Fibroblast of skin of right biceps (primary cell): ENCODE measurements at places on chromosomes 4 and X.

DNA sequence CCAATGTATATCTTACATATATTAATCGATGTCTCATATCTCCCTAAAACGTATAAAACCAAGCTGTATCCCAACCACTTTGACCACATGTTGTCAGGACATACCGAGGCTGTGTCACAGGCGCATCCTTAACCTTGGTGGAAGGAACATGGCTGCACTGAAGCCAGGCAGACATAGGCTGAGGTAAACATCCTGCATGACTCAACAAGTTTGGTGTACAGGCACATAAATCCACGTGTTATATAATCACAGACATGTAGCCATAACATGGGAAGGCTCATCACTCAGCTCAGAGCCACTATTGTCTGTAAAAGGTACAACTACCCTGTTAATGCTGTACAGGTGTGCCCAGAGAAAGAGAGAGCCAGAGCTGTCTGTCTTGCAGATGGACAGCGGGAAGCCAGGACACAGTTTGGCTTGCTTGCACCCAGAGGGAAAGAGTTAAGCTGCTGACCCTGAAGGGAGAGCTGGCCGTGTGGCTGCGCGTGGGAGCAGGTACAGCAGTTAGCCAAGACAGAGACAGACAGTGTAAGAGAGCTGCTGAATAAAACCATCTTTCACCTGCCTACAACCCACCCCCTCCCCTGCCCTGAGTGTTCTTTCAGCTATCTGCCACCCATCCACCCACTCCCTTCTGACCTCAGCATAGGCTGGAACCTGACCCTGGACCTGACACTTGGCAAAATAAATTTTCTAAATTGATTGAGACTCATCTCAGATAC is 22.3 kb upstream of the ZBTB33 start:
- DNase-seq: no peak

DNA sequence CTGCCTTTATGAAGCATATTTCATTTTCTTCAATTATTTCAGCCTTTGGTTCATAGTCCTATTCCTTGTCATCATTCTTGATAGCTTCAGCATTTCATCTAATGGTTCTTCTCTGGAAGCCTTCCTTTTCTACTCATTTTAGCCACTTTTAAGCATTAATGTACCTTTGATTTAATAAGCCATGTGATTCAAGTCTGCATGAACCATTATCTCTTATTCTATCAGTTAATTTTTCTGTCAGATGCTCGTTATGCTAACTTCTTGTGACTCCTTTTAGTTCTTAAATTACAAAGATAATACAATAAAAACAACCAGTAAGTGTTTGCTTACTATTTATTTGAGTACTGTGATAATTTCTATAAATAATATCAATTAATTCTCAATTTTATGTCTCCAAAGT is 210.1 kb upstream of the MAB21L2 start:
- no peak for DNase-seq

GRCh38 chrX:39938466-39938865 is 159.3 kb downstream of the BCOR start:
- DNase-seq: no peak

GRCh38 chr4:150007512-150007911 is 70.7 kb upstream of the DCLK2 start:
- peak; percentile 94 for DNase-seq

- no peak for DNase-seq
These were observed 33.0 kb downstream of the PRKX start for GRCh38 chrX:3680459-3680858.

GRCh38 chr4:6112606-6113290 is 87.6 kb downstream of the JAKMIP1 start:
- DNase-seq: no peak

DNA sequence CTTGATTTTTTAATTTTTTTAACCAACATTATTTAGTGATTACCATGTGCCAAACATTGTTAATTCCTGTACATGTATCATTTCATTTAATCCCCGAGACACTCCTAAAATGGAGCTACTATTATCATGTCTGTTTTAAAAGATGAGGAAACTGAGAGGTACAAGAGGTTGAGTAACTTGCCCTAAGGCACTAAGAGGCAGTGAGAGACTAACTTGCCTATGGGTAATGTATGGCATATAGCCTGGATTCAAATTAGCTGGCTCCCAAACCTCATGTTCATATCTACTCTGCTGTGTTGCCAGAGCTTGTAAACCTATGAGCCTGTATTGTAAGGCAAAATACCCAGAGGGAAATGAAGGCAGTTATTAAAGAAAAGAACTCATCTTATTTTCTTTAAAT is 443.6 kb downstream of the IL15 start:
- no peak for DNase-seq

- no peak for DNase-seq
These were observed 197.0 kb downstream of the FAT4 start for GRCh38 chr4:125511715-125512114.

DNA sequence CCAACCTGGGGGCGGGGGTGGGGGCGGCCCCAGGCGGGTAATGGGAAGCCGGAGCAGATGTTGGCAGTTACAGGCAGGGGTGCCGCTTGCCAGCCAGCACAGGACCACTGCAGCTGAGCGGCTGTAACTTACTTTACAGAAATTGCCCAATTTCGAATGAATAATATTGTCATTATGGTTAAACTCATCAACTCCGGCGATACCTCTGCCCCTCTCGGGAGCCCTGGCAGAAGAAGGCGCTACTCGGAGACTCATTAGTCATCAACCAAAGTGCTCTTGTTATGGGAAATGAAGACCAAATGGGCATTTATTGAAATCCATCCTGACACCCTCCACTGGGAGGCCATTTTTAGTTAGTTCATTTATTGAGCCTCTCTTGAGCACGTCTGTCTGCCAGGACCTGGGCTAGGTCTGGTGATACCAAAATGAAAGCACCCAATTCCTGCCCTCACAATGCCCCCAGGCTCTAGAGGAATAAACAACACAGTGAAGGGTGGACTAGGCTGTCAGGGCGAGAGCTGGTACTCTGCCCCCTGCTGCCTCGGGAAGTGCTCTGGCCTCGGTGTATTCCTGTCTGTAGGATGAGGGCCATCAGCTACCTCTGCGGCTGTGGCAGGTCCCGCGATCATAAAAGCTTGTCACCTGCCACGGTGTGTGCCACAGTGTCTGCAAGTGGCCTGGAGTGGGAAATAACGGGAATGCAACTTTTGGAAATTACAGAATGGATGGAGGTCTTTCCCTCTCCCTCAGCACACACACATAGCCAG is 159.1 kb upstream of the PSAPL1 start:
- DNase-seq: peak; percentile 12

- peak; percentile 6 for DNase-seq
These were observed 251.5 kb downstream of the GPM6A start for GRCh38 chr4:175560604-175561003.

DNA sequence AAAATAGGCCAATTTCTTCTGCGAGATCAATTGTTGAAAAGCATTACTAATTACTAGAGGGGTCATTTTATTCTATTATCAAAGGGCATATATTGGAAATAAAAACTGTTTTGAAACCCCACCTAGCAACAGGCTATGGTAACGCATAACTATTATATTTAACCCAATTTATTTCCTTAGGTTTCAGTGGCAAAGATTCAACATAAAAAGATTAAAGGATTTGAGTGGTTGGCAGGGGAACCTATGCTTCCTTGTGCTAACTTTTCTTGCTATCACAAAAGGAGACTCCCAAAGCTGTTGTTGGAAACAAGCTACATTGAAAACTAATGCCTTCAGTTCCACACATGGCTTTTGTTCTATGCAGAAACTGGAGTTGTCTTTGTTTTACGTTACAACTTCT is 166.9 kb upstream of the KLF3 start:
- DNase-seq: no peak

DNA sequence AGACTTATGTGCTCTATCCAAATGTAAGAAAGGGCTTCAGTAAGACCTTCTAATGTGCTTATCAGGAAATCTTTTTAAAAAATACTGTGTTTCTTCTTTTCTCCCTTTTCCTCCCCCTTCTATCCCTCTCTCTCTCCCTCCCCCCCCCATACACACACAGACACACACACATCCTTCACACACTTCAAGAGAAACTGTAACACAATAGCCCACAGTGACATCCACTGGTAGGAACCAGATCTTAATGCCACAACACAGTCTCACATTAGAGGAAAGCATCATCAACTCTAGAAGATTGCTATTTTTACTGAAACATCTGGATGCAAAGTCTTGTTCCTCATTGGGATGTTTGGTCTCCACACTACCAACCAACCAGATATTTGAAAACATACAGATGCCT is 4.6 kb downstream of the PCDH19 start:
- no peak for DNase-seq

DNA sequence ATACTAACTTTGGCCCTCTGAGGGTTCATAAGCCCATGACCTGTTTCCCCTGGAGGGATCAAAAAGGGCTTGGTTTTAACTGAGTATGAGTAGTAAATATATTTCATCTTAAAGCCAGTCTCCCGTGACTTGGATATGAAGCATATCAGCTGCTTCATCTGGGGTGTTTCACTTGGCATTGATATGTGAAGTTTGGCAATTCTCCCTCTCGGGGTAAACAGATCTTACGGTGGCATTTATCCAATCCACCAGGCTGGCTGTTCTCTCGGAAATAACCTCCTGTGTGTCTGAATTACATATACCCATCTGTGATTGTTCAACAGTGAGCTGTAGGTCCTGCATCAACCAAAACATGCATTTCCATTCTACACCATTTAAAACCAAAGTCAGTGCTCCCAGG is 130.7 kb downstream of the ADAM29 start:
- no peak for DNase-seq

GRCh38 chr4:139593091-139593564 is 37.1 kb upstream of the SETD7 start:
- DNase-seq: peak; percentile 86

- DNase-seq: no peak
These were observed at the start of gene TCEAL4 for GRCh38 chrX:103585411-103586313. Gene TCEAL4, plus strand, starts transcription at chrX:103585515. Its CDS starts 1,161 bp downstream, at chrX:103586676.

GRCh38 chr4:188109157-188109755 is at the start of gene TRIML2:
Gene TRIML2, minus strand, starts transcription at chr4:188109603. Its CDS starts 4,235 bp downstream, at chr4:188105368.
- DNase-seq: peak; percentile 60

DNA sequence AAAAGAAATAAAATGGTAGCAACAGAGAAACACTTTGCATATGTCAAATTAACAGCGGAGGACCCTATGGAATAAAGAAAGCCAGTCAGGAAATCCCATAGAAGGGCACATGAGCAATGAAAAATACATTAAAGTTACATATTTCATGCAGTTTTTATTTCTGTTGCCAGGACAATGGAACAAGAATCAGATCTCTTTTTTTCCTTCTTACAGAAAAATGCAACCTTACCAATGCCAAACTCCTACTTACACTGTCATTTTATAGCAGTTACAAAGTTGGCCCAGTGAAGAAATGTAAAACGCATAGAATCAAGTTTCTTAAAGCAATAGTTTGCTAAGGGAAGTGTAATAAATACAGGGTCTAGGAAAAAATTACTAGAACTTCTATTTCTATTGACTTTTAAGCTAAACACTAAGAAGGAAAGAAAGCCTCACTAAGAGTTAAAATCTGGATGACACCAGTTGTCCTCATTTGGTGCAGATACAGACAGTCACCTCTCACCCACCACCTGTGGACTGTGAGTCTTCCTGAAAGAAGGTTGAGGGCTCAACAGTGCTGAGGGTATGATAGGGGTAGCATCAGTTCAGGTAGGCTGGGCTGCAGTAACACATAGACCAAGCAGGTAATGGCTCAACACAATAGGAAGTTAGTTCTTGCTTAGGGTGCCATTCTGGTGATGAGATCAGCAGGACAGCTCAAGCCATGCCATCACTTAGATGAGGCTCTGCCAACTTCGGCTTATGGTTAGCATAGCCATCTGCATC is 224.6 kb downstream of the ANAPC10 start:
- DNase-seq: no peak

DNA sequence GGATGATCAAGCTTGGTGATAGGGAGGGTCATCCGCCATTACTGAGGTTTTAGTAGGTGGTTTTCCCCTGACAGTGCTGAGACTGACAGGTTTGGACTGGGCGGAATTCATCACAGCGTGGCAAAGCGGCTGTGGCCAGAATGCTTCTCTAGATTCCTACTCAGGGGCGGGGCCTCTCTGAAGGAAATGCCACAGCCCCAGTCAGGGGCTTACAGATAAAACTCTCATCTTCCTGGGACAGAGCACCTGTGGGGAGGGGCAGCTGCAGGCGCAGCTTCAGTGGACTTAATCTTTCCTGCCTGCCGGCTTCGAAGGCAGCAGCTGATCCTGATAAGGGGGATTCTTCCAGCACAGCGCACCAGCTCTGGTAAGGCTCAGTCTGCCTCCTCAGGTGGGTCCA is 316.7 kb downstream of the RPA4 start:
- no peak for DNase-seq

DNA sequence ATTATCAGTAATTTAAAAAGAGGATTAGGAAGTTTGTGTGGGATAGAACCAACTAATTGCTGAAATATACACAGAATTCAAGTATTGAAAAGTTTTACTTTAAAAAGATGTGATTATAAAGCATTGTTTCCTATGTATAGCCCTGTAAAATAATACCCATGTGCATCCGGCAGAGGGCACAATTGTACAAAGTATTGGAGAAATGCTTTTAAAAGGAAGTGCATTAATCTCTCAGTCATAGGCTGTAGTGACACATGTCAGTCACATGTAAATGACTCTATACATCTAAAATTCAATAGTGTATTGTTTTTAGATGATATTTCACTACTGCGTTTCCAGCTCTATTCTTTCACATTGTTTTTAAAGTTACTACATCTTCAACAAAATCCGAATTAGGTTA is 9.7 kb upstream of the GEMIN8 start:
- DNase-seq: peak; percentile 24

GRCh38 chr4:122346036-122346435 is 32.8 kb upstream of the ADAD1 start:
- peak; percentile 44 for DNase-seq

- no peak for DNase-seq
These were observed 1601.5 kb upstream of the PCDH10 start for GRCh38 chr4:131547506-131547981.

DNA sequence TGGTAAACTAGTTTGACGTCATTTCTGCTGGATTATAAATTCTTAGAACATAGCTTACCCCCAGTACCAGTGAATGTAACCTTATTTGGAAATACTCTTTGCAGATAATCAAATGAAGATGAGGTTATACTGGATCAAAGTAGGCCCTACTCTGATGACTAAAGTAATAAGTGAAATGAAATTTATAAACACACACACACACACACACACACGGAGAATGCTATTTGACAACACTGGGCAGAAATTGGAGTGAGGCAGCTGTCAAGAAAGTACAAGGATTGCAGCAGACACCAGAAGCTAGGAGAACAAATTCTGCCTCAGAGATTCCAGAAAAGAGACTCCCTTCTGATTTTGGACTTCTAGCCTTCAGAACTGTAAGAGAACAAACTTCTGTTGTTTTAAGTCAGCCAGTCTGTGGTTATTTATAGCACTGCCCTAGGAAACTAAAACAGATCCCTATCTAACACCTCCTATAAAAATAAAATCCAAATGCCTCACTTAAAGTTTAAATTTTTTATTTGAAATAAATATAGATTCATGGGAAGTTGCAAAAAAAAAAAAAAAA is 448.6 kb downstream of the PCDH18 start:
- peak; percentile 36 for DNase-seq

- no peak for DNase-seq
These were observed 9.2 kb upstream of the SYNPO2 start for GRCh38 chr4:118879409-118879808.

GRCh38 chr4:165656399-165656798 is 216.6 kb upstream of the TLL1 start:
- DNase-seq: no peak

GRCh38 chrX:23788521-23788920 is 5.5 kb downstream of the SAT1 start:
- no peak for DNase-seq

- no peak for DNase-seq
These were observed 264.9 kb upstream of the ZC4H2 start for GRCh38 chrX:65241059-65241721.

GRCh38 chr4:57734104-57734670 is 624.0 kb upstream of the IGFBP7 start:
- no peak for DNase-seq

GRCh38 chrX:40644821-40645358 is 2.5 kb downstream of the CXorf38 start:
- DNase-seq: peak; percentile 75
